ENCODE measurements at places on chromosomes 3 and 15.

DNA sequence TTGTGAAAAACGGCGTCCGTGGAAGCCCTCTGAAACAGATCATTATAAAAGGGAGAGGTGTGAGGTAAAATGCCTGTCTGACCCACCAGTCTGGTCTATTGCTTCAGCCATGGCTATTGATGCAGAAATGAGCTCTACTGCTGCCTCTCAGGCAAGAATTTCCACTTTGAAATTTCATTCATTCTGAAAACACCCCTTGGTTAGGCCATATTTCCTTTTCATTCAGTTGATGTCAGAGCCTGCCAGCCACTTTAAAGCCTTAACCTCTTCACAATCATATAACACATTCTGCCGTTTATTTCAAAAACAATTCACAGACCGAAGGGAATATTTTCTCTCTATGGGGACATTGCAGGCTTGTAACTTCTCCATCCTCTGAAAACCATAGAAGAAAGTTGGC is 71.9 kb downstream of the FOXB1 start:
- no peak for DNase-seq

DNA sequence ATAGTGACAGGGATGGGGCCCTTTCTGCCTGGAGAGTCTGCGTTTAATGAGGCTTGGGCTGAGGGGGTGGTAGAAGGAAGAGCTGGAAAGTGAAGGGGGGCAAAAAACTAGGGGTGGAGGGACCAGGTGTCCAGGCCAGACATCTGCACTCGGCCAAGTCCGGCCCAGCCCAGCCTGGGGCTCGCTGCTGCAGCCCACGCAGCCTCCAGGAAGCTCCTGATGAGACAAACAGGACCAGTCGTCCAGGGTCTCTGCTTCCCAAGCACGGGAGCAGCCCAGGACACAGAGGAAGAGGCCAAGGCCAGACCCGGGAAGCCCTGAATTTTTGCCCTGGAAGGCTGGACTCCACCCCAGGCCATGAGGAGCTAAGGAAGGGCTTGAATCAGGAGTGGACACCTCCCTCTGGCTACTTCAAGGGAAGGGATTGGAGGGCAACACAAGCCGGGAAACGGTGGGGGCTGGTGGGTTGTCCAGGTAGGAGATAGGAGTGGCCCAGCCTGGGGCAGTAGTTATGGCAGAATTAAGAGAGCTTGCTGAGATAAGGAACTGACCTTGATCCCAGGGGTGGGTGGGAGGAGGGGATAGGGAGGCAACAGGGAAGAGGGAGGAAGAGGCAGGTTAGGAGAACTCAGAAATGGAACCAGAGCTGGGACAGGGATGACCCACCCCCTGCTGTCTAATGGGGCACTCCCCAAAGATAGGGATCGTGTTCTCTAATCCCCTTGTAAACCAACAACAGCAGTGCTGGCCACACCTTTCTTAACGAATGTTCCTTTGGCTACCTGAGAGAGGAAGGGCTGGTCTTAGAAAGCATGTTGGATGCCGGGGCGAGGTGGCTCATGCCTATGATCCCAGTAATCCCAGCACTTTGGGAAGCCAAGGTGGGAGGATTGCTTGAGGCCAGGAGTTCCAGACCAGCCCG is 89.5 kb downstream of the ANP32A start:
- DNase-seq: no peak

DNA sequence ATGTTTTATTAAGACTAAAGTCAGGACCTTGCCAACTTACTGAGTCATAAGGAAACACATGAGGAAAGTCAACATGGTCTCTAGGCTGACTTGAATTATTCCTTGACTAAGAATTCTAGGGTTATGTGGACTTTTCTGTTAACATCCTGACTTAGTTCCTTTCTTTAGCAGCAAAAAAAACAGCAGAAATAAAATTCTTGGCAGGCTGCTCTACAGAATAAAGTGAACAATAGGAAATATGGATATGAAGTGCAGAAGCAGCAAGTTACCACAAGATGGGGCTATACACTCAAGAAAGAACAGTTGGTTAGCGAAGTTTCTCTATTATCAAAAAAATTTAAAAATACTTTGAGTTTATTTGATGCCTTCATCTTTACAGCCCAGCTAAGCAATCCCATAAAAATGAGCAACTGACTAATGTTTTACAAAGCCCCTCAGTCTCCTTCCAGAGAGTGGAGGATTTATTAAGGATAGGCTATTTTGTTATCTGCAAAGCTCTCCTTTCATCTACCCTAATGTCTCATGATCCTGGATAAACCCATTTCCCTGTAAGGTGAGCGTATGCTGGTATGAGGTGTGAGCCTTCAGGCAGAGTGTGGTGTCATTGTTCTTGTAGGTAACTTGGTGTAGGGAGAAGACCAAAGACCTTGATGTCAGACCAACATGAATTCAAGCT is 23.1 kb upstream of the MCCC1 start:
- no peak for DNase-seq

DNA sequence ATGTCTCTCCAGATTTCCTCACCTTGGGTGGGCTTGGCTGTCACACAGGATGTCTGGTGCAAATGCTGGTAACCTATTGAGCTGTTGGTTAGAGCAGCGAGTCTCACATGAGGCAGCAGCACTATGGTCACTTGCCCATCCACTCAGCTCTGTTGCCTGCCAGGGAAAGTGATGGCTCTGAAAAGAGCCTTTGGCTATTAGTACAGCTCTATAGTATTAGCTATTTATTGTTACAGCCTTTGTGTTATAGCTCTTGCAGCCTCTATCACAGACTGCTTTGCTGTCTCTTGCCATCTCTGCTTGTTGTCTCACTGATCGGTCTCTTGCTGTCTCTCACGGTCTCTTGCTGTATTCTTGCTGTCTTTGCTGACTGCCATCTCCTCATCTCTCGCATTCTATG is 114.3 kb downstream of the MFSD1 start:
- no peak for DNase-seq

DNA sequence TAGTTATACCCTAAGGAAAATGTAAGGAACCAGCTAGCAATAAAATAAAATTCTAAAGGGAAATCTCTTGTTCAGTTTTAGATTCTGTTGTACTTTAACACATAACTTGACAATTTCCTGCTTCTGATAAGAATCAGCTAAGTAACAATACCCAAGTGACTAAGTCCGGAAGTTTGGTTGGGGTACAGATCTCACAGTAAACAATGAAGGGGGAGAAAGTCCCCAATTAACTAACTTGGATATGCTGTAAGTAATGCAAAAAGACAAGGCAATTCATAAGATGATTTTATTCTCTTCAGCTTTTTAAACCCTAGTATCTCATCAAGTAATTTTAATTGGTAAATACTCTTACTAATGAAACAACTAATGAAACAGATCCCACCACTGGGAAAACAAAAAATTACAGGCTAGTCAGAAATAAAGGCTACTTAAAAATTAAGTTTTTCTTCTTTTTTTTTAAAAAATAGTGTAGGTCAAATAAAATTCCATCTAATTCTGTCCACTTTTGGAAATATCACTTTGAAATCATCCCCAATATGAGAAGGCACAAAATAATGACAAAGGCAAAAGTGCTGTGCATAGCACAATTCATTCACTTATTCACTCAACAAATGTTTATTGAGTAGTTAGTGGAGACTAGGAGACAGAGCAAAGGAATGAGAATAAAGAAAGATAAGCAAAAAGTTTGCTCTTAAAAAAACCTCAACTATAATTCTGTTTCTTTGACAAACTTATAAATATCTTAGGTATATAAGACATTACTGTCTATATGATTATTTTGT is 37.8 kb upstream of the IL20RB start:
- no peak for DNase-seq

- DNase-seq: no peak
Observed at GRCh38 chr3:49279376-49279775, 2.3 kb upstream of the C3orf62 start.

GRCh38 chr15:65344214-65344913 is 33.4 kb downstream of the IGDCC3 start:
- DNase-seq: no peak

DNA sequence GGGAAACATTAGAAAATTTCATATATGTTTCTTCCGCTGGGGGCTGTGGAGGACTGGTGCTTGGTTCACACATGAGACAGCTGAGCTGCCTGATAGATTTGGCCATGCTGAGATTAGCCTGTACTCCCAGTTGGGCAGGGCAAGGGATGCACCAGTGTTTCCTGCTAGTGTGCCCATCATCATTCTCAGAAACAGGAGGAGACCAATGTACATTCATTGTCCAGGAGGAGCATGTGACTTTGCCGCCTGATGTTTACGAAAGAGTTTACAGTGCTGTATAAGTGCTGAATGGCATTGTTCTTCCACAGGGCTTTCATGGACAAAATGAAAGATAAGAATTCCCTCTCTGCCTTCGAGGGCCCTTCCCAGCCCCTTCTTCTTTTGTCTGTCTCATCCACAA is 311.1 kb upstream of the THBS1 start:
- no peak for DNase-seq

- peak; percentile 31 for DNase-seq
Observed at GRCh38 chr3:66276705-66277274, 56.0 kb downstream of the SLC25A26 start.

GRCh38 chr3:140007081-140007480 is 72.1 kb downstream of the CLSTN2 start:
- no peak for DNase-seq

GRCh38 chr3:150483226-150483625 is 63.1 kb downstream of the SERP1 start:
- DNase-seq: no peak

GRCh38 chr15:39629371-39629770 is 48.5 kb downstream of the THBS1 start:
- no peak for DNase-seq

DNA sequence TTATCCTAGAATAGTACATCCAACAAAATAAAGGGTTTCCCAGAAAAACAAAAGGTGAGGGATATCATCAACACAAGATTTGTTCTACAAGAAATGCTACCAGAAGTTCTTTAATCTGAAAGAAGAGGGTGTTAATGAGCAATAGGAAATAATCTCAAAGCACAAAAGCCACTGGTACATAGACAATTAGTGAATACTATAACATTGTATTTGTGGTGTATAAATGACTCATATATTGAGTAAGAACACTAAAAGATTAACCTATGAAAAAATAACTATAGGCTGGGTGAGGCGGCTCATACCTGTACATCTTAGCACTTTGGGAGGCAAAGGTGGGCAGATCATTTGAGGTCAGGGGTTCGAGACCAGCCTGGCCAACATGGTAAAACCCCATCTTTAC is 210.2 kb upstream of the SLITRK3 start:
- DNase-seq: no peak

DNA sequence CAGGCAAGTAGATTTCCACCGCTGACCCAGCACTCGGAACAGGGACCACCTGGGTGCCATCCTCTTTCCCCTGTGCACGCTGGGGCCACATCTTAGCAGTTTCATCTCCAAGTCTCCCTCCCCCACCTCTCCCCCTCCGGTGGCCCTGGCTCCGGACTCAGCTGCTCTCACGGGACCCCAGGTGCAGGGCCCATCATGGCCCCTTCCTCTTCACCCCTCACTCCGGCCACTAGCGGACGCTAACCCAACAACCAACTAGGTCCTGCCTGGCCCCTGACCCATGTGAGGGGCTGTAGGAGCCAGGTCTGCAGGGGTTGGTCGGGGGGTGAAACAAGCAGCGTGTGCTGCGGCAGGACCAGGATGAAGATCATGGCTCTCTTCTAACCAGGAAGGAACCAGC is 31.3 kb upstream of the IQSEC1 start:
- DNase-seq: no peak

- no peak for DNase-seq
Observed at GRCh38 chr15:25331860-25332259, 107.0 kb downstream of the UBE3A start.

- DNase-seq: no peak
Observed at GRCh38 chr3:167743799-167744198, 8.3 kb downstream of the SERPINI1 start.

DNA sequence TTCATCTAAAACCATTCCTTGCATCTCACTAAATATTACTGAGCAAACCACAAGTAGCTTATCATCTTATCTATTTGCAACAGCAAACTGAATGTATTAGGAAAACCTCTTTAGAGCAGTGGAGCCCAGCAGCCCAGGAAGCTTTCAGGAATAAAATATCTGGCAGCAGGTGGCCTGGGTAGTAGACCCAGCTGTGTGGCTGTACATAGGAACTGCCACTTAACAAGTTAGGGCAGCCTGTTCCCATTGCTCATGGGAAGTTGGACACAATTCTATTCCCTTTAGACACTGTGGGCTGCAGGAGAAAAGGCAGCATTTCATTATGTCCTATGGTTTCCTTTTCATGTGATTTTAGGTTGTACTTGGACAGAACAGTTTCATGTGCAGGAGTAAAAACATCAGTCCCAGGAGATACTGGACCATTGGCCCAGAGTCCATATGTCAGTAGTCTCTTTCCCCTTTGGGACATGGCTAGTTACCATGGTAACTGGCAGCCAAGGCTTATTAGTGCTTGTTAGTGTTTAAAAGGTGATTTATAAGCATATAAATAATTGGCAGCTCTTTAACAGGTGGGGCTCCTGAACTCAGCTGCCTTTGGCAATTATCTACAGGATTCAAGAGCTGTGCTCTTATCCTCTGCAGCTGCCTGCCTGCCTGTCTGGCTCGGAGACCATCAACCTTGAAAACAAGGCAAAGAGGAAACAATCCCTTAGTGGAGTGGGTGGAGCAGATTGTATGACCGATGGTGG is 28.9 kb upstream of the LSAMP start:
- DNase-seq: no peak

GRCh38 chr3:50557915-50558314 is 9.6 kb downstream of the C3orf18 start:
- DNase-seq: no peak

DNA sequence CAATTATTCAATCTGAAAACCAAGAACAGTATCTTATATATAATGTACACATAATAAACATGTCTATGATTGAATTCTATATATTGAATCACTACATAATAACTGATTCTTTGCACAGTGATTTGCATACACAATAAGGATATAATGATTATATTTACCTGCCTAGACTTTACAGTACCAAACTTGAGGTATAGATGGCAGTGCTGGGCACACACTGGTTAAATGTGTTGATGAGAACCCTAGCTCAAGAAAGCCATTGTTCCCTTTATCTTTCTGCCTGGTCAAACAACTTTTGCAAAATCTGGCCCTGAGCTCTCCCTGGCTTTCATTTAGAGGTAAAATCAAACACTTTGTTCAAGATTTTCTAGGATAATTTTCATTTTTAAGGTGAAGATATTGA is 697.7 kb downstream of the TUSC7 start:
- DNase-seq: no peak

- DNase-seq: no peak
Observed at GRCh38 chr3:3625544-3626271, 173.5 kb upstream of the LRRN1 start.

All from stimulated activated CD4-positive, alpha-beta T cell treated with anti-CD3 and anti-CD28 coated beads, Interleukin-1b, Interleukin-23, amount 100 ng/mL, for 1 hour (primary cell).